ENCODE measurements at places on chromosomes 5 and 9. TPM values are rescaled to one million over a fixed set of nuclear protein-coding genes. Genes with fewer than 3 reads are reported as not detected.

Gene WNT8A
- not detected for total RNA-seq

Gene ARID3C
- not detected for total RNA-seq

Gene TRIM36
- total RNA-seq = 2.5 TPM

Gene PCDHB13
- total RNA-seq = 2.2 TPM

Gene LCNL1
- not detected for total RNA-seq
